ENCODE measurements at places on chromosomes 6 and 20. TPM values are rescaled to one million over a fixed set of nuclear protein-coding genes. Genes with fewer than 3 reads are reported as not detected.

GRCh38 chr6:166005944-166006899, 161.4 kb downstream of the TBXT start:
- DNase-seq: peak; percentile 86

GRCh38 chr6:123171341-123172115, 175.5 kb downstream of the CLVS2 start:
- no peak for DNase-seq

DNA sequence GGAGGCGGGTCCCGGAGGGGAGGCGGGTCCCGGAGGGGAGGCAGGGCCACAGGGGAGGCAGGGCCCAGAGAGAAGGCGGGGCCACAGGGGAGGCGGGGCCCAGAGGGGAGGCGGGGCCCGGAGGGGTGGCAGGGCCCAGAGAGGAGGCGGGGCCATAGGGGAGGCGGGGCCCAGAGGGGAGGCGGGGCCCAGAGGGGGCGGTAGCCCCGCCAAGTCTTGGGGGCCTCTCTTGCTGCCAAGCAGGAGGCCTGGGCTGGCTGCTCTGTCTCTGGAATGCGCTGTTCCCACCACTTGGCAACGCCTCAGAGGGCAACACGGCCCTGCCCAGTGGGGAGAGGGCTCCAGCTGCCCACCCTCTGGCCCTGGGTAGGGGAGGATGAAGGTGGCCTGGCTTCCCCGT, 80.5 kb downstream of the YTHDF1 start:
- DNase-seq: no peak

DNA sequence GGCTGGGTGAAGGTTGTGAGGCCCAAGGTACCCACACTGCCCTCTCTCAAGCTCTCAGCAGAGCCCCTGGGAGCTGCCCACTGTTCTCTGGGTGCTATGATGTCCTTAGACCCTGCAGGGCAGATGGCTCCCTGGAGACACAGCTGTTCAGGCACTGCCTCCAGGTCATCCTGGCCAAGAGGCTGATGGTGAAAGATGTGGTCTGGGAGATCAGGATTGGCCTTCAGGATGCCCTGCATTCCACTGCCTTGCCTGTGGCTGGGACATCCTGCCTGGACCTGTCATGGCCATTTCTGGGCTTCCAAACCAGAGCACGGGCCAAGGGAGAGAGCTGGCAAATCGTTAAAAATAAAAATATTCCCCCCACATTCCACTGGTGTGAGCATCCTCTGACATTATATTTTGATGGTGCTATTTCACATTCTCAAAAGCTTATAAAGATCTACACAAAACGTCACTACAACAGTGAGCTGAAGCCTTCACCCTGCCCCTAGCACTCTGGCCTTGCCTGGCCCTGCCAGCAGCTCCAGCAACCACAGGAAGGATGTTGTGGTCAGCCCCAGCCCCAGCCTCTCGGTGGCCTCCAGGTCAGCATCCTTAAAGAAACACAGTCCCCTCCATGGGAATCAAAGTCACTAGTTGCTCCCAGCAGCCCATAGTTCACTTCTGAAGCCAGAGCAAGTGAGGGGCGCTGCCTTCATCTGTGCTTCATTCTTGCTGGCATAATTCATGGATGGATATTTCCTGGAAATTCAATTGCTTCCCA, 13.5 kb upstream of the KCNK16 start:
- no peak for DNase-seq

DNA sequence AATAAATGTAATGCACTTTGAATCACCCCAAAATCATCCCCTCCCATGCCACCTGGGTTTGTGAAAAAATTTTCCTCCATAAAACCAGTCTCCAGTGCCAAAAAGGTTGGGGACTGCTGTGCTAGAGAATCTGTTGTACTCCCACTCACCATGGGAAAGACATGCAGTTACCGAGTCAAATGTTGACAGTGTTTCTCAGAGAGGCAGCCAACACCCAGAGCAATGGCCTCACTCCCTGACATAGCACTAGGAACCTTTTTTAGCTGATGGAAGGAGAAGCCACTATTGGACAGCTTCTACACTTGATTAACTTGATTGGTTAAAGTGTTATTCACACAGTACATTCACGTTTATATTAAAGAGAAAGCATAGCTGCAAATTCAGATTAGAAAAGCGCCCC, 59.8 kb upstream of the MANEA start:
- DNase-seq: no peak

DNA sequence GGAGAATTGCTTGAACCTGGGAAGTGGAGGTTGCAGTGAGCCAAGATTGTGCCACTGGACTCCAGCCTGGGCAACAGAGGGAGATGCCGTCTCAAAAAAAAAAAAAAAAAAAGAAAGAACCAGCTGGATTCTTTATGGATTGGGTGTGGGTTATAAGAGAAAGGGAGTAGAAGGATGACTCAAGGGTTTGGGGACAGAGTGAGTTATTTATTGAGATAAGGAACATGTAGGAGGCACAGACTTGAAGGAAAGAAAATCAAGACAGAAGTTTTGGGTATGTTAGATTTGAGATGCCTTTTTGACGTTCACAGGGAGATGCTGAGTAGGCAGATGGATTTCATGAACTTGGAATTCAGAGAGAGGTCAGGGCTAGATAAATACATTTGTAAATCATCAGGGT, 47.6 kb downstream of the KIZ start:
- DNase-seq: no peak

DNA sequence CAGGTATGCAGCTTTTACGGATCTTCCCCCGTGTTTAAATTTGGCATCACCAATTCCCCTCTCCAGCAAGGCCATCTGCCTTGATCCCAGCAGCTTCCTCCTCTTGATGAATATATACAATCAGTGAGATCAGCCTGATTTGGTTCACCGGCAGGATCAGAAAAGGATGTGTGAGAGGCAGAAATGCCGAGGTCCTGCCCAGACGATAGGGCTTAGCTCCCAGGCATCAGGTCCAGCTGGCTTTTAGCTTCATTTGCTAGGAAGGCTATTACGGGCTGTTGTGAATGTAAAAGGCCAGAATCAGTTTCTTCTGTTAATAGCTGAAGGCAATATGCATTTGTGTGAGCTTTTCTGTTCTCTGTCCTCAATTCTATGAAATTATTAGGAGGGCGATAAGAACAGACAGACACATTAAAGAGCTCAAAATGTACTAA, 372.8 kb downstream of the BTBD9 start:
- no peak for DNase-seq

DNA sequence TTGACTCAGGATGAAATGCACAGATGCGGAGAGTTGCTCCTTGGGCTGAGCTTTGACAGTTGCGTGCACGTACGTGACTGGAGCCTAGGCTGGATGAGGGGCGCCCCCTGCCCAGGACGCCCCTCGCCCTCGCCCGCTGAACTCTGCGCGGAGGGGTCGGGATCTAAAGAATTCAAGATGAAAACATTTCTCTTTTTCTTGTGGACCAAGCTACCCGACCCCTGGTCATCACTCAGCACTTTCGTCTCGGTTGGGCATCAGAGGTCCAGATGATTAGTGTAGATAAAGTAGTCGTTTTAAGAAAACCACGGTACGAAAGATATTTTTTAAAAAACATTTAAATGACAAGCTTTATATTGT, 700 bp downstream of the DTD1 start:
- DNase-seq: peak; percentile 18

DNA sequence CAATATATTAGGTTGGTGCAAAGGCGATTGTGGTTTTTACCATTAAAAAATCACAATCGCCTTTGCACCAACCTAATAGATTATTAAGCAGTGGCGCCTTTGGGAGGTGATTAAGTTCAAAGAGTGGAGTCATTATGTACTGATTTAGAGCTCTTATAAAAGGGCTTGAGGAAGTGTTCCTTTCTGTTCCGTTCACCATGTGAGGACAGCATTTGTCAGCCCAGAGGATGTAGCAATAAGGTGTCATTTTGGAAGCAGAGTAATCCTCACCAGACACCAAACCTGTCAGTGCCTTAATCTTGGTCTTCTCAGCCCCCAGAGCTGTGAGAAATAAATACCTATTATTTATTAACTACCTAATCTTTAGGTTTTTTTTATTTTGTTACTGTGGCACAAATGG, 542.1 kb upstream of the MAN1A1 start:
- no peak for DNase-seq

DNA sequence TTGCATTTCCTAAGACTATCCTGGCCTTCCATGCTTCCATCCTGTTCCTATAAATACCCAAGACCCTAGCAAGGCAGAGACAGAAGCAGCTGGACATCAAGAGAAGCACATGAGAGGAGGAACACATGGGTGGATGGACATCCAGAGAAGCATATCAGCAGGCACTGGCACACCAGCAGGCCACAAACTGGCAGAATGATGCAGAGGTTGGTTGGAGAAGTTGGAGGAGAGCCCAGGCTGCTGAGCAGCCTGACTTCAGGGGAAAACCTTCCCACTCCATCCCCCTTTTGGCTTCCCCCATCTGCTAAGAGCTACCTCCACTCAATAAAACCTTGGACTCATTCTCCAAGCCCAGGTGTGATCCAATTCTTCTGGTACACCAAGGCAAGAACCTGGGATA, 332.5 kb downstream of the FRK start:
- DNase-seq: no peak

LAMA2 gene
- 5.2 TPM for polyA plus RNA-seq

LAMP5 gene
- 0.15 TPM for polyA plus RNA-seq

CLPSL2 gene
- polyA plus RNA-seq: not detected

NXT1 gene
- polyA plus RNA-seq: 22.8 TPM

SLC22A1 gene
- 0.72 TPM for polyA plus RNA-seq

Measured in lung (tissue), 17 donors.